ENCODE measurements at places on chromosomes 16 and 17. TPM values are rescaled to one million over a fixed set of nuclear protein-coding genes. Genes with fewer than 3 reads are reported as not detected.

SYCE1L gene
- not detected for total RNA-seq

DNA sequence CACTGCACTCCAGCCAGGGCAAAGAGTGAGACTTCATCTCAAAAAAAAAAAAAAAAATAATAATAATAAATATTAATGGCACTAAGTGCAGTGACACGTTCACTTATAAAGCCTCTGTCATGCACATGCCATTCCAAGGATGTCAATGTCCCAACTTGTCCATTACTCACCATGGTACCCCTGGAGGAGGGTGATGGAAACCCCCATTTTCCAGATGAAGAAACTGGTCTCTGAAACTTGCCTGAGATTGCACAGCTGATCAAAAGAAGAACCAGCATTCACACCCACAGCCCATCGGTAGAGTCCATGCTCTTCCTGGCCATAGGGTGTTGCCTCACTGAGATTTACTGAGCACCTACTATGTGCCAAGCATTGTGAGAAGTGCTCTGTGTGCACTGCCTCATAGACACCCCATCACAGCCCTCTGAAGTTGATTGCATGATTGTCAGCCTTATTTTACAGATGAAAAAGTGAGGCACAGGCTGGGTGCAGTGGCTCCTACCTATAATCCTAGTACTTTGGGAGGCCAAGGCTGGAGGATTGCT lies 123.7 kb downstream of the ABCC1 start:
- DNase-seq = no peak

GRCh38 chr17:75105126-75106080 lies 4.4 kb upstream of the ARMC7 start:
- no peak for DNase-seq

DNA sequence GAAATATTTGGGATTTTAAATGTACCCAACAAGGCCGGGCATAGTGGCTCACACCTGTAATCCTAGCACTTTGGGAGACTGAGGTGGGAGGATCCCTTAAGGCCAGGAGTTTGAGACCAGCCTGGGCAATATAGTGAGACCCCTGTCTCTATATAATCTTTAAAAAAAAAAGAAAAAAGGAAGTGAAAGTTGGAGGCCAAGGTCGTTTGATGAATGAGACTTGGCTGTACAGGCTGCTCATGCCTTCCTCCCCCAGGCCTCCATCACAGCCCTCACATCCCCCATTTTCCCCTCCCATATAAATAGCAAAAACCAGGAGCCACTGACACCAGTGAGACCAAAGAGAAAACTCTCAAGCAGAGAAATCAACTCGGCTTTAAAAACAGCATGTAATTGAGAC lies 3.3 kb upstream of the CA7 start:
- DNase-seq = no peak

DNA sequence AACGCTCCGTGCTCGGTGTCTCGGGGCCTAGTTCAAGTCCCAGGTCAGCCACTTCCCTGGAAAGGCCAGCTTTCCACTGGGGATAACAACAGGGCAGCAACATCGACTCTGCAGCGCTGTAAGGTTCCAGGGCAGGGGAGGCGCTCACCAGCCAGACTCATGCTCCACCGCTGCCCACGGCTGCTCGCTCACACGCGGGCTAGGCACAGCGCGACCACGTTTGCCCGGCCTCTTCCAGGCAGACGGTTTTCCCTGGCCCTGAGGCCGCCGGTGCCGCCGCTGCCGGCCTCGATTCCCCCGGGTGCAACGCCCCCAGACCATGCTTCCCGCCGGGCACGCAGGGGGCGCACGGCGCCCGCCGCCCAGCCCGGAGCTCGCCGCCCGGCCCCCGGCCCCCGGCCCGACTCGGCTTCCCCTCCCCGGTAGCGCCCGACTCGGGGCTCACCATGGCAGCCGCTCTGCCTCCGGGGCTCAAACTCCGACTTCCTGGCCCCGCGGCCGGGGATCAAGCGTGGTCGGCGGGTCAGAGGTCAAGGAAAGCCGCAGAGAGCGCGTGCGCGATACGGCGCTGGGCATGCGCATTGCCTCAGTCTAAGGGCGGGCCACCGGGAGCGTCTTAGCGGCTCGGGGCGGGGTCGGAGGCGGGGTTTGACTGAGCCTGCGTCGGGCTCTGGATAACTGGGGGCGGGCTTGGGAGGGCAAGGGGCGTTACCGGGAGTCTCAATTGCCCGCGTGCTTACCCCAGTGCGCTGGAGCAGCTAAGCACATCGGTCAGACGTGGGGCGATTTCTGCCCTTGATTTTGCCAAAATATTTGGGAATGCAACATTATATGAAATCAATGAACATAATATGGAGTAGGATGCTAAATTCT lies at the start of gene PAM16:
Gene PAM16 (minus strand): TSS at position 535 of the 873 bp plus-strand sequence. CDS start 87 bp downstream, at position 448.
- peak; percentile 92 for DNase-seq

MT3 gene
- total RNA-seq = not detected

DNA sequence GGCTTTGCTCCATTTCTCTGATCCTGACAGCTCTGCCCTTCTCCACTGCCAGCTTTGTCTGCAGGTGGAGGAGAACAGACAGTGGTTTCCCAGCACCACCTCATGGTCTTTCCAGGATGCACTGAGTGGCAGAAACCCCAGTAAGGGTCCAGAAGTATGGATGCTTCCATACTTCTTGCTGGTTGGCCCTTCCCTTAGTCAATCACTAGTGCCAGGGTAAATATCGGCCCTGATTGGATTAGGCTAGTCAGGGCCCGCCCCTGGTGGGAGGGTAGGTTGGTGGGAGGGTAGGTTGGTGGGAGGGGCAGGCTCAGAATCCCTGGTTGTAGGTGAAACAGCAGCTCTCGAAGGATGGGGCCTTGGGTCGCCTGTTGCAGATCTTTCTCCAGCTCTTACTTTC lies 10.2 kb downstream of the RNF213 start:
- DNase-seq = no peak

TELO2 gene
- total RNA-seq = 27.9 TPM

C17orf67 gene
- total RNA-seq = 2.4 TPM

DNA sequence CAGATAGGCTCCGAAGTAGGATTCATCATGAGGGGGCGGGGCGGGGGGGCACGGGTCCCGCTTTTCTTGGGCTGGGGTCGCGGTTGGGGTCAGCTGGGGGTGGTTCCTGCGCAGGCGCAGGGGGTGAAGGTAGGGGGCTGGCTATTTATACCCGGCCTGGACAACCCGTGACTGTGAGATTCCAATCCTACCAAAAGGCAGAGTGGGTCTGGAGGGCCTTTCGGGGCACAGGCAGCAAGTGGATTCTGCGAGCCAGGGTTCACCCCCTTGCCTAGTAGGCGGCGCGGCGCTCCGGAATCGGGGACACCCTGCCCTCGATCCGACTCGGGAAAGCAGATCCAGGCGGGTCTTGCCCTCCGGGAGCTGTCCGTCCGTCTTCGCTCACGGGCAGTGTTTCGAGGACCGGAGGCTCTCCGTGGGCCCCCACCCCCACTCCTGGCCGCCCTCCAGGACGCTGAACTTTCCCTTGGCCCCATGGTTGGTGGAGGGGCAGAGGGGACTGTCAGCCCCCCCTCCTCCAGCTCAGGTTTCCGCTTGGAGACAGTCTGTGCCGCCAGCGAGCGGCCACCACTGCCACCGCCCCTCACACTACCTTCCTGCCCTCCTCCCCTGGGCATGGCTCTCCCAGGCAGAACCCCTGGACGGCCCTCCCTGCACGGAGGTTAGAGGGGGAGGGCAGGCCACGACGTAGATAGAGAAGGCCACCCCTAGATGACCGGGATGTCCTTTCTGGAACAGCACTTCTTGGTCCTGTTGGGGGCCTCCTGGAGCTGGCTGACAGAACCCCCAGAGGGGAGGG lies 634 bp downstream of the SLC2A4 start:
- no peak for DNase-seq

- no peak for DNase-seq
These were observed 162.5 kb upstream of the CNTNAP4 start for GRCh38 chr16:76114681-76115080.

- DNase-seq = no peak
These were observed 135.5 kb downstream of the MYO1D start for GRCh38 chr17:32741381-32741780.

EVPL gene
- total RNA-seq = 1.6 TPM

DNA sequence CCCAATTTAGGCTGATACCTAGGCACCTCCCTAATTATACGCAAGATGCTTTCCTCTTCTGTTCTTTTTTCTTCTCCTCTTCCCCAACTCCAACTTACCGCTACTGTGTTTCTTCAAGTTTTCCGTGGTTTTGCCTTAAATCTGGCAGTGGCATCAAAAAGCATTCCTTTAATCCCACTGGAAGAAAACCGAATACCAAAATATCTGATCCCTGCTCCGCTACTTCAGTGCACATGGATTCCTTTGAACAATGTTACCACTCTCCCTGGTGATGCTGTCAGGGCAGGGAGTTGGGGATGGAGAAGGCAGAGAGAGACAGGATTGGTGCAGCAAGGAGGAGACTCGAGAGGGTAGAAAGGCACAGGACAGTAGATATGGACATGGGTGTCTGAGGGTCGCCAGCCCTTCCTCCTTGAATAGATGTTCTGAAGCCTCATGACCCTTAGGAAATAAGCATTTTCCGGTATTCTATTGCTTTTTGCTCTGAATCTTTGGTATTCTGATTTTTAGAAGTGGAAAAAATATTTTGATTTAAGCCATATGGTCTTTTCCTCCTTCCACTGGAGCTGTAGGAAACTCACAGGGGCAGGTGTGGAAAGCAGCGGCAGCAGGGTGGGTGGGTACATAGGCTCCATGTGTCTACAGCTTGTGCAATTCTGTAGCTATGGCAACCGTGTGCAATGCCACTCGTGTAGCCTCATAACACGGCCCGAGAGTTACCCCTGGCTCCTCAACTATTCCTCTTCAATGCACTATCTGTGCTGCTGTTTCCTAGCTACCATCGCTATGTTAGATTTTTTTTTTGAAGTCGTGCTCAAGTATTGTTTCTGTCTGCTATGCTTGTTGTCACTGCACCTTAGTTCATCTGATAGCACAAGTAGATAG lies 32.3 kb upstream of the TANC2 start:
- no peak for DNase-seq

DNA sequence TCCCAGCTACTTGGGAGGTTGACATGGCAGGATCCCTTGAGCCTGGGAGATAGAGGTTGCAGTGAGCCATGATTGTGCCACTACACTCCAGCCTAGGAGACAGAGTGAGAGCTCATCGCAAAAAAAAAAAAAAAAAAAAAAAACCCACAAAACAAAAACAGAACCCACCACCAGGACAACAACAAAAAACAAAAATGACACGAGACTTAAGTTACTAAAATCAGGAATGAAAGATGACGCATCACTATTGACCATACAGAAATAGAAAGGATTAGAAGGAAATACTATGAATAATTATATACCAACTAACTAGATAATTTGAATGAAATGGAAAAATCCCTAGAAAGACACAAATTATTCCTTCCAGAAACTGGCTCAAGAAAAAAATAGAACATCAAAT lies 432.4 kb upstream of the PMFBP1 start:
- DNase-seq = no peak

DNA sequence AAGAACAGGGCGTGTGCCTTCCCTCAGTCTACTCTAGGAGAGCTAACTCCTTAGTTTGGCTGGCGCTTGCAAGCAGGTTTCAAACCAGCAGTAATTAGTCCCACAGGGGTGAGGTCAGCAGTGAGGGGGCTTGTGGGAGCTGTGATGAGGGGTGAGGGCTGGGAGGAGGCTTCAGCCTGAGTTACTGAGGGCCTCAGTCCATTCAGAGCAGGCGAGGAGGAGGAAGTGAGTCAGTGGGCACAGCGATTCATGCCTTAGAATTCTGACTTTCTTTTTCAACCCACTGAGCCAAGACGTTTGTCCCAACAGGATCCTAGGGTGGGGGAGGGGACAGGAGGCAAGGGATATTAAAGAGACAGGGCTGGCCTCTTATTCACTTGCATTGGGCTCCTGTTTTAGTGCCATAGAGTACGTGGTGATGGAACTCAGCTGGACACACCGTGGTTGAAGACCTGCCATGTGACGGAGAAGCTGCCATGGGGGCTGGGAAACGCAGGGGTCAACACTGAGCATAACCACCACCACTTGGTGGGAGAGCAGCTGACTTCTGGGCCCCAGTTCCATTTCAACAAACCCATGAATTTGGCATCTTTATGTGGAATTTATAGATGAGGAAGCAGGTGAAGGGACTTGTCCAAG lies 8.3 kb upstream of the ITGA3 start:
- DNase-seq = no peak

- DNase-seq = no peak
These were observed 278.4 kb upstream of the IRX5 start for GRCh38 chr16:54652201-54652770.

DNA sequence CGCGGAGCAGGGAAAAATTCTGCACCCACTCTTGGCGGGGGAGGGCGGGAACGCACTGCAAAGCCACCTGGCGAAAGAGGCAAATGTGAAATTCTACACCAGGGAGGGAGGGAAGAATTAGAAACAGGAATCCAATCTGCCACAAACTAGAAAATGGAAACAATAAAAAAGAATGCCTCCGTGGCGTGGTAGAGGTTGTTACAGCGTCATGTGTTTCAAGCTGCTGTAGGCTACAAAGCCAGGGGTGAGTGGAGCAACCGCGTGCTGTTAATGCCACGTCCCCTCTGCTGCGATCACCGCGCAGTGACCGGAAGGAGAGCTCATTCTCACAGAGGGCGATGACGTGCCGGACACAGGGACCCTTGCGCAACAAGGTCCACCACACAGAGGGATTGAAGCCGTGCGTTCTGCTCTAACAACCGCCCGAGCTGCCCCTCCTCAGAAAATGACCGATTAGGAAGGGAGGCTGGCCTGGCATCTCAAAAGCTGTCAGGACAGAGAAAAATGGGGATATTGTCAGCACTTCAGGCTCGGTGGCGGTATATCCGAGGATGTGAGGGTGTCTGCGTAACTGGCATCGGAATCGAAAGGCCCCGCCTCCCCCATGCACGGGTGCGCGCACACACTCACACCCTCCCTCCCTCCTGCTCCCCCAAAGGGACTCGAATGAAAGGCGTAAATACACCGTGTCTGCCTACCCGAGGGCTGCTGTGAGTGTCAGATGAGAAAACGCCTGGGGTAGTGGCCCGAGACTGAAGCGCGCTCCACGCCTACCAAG lies 70.8 kb upstream of the TNRC6C start:
- peak; percentile 91 for DNase-seq

CLEC3A gene
- total RNA-seq = not detected

- no peak for DNase-seq
These were observed 8.9 kb upstream of the PPL start for GRCh38 chr16:4945560-4946502.

C1QTNF1 gene
- 445 TPM for total RNA-seq

- DNase-seq = no peak
These were observed 7.3 kb upstream of the SLC5A10 start for GRCh38 chr17:18944646-18945045.

GRCh38 chr16:87297918-87298631 lies 19.1 kb downstream of the C16orf95 start:
- DNase-seq = no peak

- DNase-seq = no peak
These were observed 2.7 kb downstream of the MYO18A start for GRCh38 chr17:29177541-29177870.

DNA sequence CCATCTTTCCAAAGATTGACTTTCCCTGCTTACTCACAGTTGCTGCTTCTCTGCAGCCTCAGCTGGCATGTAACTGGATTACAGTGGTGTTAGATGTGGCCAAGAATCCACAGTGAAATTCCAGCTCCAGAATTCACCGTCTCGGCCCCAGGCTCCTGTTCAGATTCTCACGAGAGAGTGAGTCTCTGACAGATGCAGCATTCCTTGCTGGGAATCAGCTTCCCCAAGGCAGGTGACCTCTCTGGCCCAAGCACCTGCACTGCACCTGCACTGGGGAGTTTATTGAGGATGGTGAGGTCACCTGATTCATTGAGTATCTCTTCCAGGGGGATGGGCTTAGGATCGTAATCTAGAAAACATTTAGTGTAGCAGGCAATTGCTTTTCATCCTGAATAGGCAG lies 600.5 kb upstream of the RBFOX1 start:
- no peak for DNase-seq

Data from thoracic aorta (tissue), 2 donors.